SIG-M5 (cell line): ENCODE measurements at places on chromosomes 16 and 17.

DNA sequence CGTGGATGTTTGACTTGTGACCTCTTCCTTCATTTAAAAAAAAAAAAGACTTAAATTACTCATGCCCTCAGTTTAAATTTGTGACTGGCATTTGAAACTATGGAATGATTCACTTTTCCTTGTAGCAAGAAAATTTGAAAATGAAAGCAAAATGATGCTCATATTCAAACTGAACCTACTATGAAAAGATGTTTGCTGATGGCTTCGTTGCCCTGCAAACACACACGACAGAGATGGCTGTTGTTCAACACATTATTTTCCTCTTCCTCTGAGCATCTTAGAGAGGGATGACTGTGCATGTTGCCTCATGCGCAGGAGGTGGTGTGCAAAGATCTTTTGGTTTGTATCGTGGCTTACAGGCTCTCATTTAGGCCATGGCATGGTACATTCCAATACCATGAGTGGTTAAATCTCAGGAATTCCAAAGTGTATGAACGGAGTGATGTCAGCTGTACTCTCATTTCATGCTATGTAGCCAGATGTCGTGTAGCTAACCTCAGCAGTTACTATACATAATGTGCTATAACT lies 164.5 kb downstream of the PRKCA start:
- peak; percentile 32 for DNase-seq

DNA sequence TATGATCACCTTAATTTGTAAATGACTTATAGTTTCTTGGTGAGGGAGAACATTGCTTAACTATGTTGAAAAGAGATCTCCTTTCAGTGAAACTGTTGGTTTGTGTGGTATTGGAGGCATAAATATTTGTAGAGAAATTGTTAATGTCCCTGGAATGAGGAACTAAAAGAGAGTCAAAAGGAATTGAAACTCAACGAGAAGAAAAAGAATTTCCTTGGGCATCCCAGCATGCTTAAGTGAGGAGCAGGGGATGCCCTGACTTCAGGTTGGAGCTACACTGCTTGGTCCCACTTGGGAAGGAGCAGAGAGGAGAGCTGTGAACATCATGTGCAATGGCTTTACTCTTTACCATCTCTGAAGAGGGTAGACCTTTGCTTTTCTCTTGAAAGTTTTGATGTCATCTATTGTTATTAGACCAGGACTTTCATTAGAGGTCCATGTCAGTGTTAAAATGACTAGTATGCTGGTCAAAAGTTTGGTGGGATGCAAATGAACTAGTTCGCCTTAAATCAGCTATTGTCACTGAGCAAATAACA lies 21.7 kb downstream of the KRT23 start:
- DNase-seq = no peak

DNA sequence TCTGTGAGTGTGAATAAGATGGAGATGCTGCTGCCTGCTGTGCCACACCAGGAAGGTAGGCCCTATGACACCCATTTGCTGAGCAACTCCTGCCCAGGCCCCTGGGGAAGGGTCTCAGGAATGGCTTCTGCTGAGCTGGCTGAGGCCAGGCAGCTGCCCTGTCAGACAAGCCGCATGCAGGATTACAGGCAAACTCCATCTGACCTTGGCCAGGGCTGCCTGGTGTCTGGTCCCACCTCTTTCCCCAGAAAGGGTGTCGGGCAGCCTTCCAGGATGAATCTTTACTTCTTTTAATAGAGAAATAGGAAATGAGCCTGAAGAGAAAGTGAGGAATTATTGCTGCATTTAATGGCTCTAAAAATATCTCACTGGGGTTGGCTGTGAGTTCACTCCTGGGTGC lies 182.5 kb downstream of the IRX5 start:
- DNase-seq = no peak

- peak; percentile 41 for DNase-seq
Measured at GRCh38 chr16:17224879-17225281, 245.9 kb downstream of the XYLT1 start.

DNA sequence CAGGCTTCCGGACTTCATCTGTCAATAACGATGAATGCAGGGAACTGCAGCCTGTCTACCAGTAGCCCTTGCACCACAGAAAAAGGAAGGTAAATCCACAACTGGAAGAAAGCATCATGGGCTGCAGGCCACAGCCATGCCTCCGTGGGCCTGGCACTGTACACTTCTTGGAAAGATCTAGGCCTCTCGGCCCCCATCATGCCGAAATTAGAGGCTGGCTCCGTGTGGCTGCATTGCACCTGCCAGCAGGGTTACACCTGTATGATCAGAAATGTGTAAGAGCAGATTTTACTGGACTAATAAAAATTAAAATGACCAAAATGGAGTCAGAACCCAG lies 52.2 kb downstream of the SDK2 start:
- no peak for DNase-seq

- DNase-seq = no peak
Measured at GRCh38 chr17:70144260-70144846, 25.0 kb upstream of the KCNJ2 start.

GRCh38 chr16:56748191-56748590 lies 18.3 kb downstream of the NUP93 start:
- DNase-seq = no peak
